ENCODE measurements at places on chromosomes 11 and 22.

DNA sequence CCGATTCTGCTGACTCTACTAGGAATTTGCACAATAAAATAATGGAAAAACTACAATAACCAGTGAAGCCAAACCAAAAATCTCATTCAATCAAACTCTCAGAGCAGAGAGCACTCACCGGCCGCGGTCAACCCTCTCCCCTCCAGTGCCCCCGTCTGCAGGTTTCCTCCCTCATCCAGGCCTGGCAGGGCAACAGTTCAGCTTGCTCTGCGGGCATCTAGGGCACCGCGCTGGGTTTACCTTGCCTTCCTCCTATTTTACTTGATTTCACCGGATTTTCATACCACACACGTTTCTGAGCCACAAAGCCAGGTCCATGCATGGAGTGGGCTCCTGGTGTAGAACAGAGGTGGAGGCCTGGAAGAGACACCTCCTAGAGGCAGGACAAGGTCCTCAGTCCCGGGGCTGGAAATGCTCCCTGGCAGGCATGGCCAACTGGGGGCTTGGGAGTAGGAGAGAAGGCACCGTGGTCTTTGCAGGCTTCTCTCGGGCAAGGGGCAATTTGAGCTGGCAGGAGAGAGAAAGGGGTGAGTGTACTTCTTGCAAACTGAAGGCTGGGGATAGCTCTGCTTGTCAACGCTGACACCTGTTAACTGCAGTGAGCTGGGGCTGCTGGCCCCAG, 938.4 kb downstream of the BRD1 start:
- no peak for DNase-seq

DNA sequence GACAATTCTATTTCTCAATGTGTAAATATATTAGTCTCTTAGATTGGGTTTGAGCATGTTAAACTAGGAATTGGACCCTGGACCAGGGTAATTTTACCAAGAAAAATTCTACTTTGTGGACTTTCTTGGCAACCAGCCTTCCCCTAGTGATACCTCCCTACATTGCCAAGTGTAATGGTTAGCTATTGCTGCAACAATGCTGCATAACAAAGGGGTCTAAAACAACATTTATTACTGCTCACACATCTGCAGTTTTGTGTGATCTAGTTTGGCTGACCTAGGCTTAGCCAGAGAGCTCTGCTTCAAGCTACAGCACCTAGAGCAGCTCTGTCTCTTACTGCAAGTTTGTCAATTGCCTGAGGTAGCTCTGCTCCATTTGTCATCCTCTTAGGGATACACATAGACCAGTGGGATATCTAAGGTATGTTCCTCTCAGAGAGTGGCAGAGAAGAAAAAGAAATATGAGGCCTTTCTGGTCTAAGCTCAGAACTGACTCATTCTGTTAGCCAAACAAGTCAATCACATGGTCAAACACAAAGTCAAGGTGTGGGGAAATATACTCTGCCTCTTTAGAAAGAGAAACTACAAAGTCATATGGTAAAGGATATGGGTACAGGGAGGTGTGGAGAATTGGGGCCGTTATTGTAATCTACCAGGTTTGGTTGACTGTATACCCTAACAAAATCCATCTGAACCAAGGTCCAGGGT, 2.0 kb upstream of the LAYN start:
- DNase-seq, result no peak

DNA sequence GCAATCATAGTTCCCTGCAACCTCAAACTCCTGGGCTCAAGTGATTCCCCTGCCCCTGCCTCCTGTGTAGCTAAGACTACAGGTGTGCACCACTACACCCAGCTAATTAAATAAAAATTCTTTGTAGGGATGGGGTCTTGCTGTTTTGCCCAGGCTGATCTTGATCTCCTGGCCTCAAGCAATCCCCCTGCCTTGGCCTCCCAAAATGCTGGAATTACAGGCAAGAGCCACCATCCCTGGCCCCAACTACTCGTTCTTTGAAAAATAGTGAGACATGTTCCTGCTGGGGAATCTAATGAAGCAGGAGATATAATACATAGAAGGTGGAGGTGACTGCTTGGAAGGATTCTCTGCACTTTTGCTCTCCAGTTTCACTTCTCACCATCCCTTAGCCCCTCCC, 40.1 kb upstream of the RFPL3 start:
- no peak for DNase-seq

DNA sequence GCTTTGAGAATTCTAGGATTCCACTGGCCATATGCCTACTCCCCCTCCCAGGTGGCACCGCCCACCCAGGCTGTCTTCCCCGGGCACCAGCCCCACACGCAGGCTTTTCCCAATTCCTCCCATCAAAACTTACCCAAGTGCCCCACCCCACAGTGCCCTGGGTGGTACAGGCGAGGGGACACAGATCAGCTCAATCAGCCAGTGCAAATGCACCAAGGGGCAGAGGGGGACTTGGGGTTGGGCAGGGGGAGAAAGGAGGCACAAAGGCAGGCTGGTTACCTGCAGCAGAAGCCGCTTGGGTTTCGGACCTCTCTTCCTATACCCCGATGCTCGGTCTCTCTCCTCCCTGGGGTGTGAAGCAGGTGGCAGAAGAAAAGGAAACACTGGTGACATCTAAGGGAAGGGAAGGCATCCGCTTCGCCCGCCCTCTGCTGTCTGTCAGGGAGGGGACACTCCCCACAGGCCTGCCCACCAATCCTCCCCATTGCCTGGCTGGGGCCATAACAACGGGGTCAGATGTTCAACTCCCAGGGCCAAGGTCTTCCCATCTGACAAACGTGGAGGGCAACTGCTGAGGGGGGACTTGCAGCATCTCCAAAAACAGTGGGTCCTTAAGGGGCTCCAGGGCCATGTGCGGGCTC, 14.0 kb downstream of the CBX7 start:
- DNase-seq, result no peak

Measured in NCI-H2081 (cell line).